Endothelial cell (in vitro differentiated cells): ENCODE measurements at places on chromosomes 5 and 9.

DNA sequence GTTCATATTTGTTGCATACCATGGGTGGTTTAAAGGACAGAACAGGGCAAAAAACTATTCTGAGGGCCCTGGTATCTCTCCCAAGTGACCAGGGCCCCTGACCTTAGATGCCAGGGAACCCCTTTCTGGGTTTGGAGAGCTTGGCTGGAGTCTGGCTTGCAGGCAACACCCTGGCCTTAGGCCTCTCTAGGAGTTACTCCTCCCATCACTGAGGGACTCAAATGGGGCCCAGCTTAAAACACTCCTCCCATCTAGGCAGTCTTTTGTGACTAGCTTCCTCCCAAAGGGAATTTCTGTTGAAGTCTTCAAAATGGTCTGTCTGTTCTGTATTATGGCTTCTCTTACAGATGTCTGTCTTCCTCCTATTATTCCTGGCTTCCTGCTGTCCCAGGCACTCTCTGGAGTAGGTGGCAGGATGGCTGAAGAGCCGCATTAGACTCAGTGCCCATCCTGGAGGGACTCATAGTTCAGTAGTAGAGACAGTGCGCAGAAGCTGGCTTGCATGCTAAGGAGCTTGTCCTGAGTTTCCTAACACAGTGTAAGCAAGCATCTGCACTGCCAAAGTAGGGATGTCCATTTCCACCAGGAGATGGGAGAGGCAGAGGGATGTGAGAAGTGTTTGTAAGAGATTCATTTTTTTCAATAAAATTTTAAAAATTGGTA lies 10.0 kb downstream of the COL15A1 start:
- DNase-seq: no peak

- no peak for DNase-seq
These were observed 174.2 kb downstream of the OXCT1 start for GRCh38 chr5:41695920-41696582.

DNA sequence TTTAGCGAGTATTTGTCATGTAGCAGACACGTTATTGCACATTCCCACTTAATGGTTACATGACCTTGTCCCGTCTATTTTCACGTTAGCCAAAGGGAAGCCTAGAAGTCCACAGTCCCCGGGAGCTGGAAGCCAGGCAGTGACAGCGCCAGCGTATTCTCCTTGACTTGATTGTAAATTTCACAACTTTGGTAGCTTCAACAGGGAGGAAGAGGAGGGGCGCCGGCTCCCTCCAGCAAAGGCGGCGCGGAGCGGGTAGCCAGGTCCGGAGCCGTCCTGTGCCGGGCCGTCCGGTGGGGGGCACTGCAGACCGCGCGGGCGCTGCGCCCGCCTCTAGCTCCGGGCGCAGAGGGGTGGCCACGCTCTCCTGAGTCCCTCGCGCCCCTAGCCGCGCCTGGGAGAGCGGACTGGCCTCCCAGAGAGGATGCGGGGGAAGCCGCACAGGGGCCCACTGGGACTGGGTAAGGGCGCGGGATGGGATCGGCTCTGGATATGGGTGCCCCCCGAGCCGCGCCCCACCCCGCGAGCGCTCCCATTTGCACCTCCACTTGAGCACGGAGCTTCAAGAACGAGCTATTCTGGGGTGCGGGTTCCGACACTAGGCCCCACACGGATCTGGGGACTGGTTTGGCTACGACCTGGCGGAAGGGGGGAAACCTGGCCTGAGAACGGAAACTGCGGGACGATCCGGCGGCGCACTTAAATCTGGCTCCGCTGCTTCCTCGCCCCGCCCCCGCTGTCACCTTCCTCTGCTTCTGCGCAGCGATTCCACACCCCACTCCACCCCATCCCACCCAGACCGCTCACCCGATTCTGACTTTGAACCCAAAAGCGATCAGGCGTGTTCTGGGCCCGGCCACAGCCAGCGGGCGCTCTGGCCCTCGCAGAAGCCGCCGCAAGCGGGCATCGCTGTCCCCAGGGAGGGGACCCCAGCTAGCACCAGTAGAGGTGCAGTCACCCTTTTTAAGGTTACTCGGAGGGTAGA lies 23.8 kb downstream of the KLF4 start:
- DNase-seq: peak; percentile 81

GRCh38 chr5:93438124-93438523 lies 142.9 kb downstream of the NR2F1-AS1 start:
- no peak for DNase-seq

GRCh38 chr9:113398796-113399195 lies 2.3 kb downstream of the ALAD start:
- DNase-seq: no peak

GRCh38 chr5:17398431-17398830 lies 99.6 kb upstream of the TAF11L2 start:
- DNase-seq: no peak

DNA sequence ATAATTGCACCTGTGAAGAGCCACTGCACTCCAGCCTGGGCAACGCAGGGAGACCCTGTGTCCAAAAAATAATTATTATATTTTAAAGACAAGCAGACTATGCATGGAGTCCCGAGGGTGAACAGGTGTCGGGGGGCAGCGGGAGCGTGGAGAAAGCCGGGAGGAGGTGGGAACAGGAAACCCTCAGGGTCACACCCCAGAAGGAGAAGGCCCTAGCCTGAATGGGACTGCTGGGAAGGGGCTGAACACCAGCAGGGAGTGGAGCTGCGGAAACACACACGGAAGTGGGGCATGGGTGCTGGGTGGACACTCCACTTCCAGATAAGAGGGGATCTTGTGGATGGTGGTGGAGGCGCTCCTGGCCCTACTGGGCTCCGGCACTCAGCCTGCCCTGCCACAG lies 12.8 kb downstream of the SURF6 start:
- no peak for DNase-seq
